Naive B cell (primary cell): ENCODE measurements at places on chromosomes 11 and 22. TPM values are rescaled to one million over a fixed set of nuclear protein-coding genes. Genes with fewer than 3 reads are reported as not detected.

MMP8 gene
- not detected for polyA plus RNA-seq

RHOD gene
- 2.6 TPM for polyA plus RNA-seq

C11orf71 gene
- polyA plus RNA-seq: 16.1 TPM

BTG4 gene
- not detected for polyA plus RNA-seq

IL18BP gene
- polyA plus RNA-seq: 9.8 TPM

UBE2L6 gene
- polyA plus RNA-seq: 310 TPM

CTNND1 gene
- polyA plus RNA-seq: 8.6 TPM

SLC17A6 gene
- polyA plus RNA-seq: not detected

GRCh38 chr11:111409915-111410314 lies 30.8 kb upstream of the POU2AF1 start:
- H3K4me1 ChIP-seq: peaks cover 81% of the 10 kb centered on the region
- no peaks in the 10 kb centered on the region for H3K36me3 ChIP-seq
- no peaks in the 10 kb centered on the region for H3K27me3 ChIP-seq
- DNase-seq: peak; percentile 58

- H3K27ac ChIP-seq: peak overlapping the region; percentile 59
- no peak overlapping the region for H3K4me3 ChIP-seq
- no peak for DNase-seq
- H3K36me3 ChIP-seq: no peaks in the 10 kb centered on the region
Measured at GRCh38 chr22:22048981-22049531, 66.5 kb upstream of the TOP3B start.

- no peak overlapping the region for H3K27ac ChIP-seq
- no peaks in the 10 kb centered on the region for H3K27me3 ChIP-seq
- no peaks in the 10 kb centered on the region for H3K36me3 ChIP-seq
- peak overlapping the region; percentile 68 for H3K4me3 ChIP-seq
Measured at GRCh38 chr11:83723999-83724398, 437.8 kb upstream of the CCDC90B start.

GRCh38 chr11:114924042-114924441 lies 245.7 kb downstream of the NXPE2 start:
- no peak for DNase-seq
- no peaks in the 10 kb centered on the region for H3K27me3 ChIP-seq
- H3K36me3 ChIP-seq: no peaks in the 10 kb centered on the region

DNA sequence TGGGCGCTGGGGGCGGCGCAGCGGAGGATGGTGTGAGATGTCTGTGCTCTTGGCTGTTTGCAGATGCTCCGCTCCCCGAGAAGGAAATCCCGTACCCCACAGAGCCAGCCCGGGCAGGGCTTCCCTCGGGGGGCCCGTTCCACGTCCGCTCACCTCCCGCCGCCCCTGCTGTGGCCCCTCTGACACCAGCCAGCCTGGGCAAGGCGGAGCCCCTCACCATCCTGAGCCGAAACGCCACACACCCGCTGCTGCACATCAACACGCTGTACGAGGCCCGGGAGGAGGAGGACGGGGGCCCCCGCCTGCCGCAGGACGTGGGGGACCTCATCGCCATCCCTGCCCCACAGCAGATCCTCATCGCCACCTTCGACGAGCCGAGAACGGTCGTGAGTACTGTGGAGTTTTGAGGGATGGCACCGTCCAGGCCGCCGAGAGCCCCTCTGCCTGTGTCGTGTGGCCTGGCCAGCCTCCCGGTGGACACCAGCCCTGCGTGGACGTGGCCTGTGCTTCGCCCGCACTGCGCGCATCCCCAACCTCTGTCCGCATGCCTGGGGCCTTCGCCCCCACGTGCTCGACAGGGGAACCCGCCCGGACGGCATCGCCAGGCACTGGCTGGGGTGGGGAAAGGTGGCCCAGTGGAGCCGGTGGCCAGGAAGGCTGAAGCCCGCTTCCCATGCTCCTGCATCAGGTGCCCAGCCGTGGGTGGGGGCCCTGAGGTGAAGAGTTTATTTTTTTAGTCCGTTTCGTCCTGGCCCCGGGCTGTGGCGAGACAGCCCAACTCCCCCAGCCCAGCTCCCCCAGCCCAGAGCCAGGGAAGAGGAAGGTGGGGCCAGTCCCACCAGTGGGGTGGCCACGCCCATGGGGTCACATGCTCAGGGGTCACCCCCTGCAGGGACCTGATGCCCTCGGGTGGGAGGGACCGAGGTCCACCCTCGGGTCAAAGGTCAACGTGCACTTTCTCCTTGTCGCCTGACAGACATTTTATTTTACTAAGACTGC lies 6.5 kb upstream of the TRABD start:
- peaks cover 19% of the 10 kb centered on the region for H3K27me3 ChIP-seq
- DNase-seq: no peak
- H3K4me3 ChIP-seq: no peak overlapping the region
- no peak overlapping the region for H3K27ac ChIP-seq

DNA sequence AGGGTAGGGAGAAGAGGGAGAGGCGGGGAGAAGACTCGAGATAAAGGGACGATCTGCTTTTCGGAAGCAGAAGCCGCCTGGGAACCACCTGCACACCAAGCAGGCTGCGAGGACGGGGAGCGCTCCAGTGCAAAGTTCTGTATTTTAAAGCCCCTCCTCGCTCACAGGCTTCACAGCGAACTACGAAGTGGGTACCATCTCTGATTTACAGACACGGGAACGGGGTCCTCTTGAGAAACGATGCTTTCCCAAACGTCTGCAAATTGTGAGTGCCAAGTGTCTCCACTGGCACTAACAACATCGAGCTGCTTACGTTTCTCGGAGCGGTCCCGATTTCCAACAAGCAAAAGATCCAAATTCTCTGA lies 700 bp upstream of the STX3 start:
- peak overlapping the region; percentile 98 for H3K4me3 ChIP-seq
- H3K4me1 ChIP-seq: peaks cover 35% of the 10 kb centered on the region
- DNase-seq: peak; percentile 52
- no peaks in the 10 kb centered on the region for H3K36me3 ChIP-seq
- peaks cover 1% of the 10 kb centered on the region for H3K27me3 ChIP-seq

DNA sequence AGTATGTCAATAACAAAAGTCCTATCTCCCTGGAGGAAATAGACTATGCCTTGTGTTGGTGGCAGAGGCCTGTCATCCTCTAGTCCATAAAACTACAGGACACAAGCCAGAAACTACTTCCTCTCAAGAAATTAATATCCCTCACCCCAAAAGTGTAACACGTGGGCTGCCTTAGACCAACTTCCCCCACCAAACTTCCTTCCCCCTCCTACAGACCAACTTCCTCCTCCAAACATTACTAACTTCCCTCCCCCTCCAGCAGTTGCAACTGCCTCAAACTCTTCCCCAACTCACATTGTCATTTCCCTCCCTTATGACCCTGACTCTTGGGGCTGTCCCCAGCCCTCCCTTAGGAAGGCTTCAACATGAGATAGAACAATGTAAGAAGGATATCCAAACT lies 6.3 kb downstream of the OR52K2 start:
- H3K27ac ChIP-seq: peak overlapping the region; percentile 41
- H3K27me3 ChIP-seq: peaks cover 23% of the 10 kb centered on the region
- H3K36me3 ChIP-seq: peaks cover 6% of the 10 kb centered on the region
- peaks cover 4% of the 10 kb centered on the region for H3K4me1 ChIP-seq

DNA sequence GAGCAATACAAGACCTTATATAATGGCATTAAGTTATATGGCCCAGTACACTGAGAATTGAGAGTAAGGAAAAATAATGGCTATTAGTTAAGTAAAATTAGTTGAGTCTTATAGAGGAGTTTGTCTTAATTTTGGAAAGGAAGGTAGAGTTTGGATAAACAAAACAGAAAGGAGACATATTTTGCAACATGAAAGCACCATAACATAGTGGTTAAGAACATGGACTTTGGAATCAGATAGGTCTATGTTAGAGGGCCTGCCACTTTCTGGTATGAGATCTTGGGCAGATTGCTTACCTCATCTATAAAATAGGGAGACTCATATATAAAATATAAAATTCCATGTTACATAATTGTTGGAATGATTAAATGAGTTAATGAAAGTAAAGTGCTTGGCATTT lies 68.9 kb downstream of the CSTPP1 start:
- no peaks in the 10 kb centered on the region for H3K36me3 ChIP-seq
- H3K27ac ChIP-seq: no peak overlapping the region
- H3K4me1 ChIP-seq: peaks cover 34% of the 10 kb centered on the region
- no peak for DNase-seq
- H3K27me3 ChIP-seq: no peaks in the 10 kb centered on the region

- no peak for DNase-seq
- H3K4me1 ChIP-seq: peaks cover 25% of the 10 kb centered on the region
- H3K4me3 ChIP-seq: peak overlapping the region; percentile 78
- peak overlapping the region; percentile 75 for H3K27ac ChIP-seq
- peaks cover 17% of the 10 kb centered on the region for H3K27me3 ChIP-seq
Measured at GRCh38 chr11:60924906-60925853, 920 bp downstream of the TMEM132A start.

DNA sequence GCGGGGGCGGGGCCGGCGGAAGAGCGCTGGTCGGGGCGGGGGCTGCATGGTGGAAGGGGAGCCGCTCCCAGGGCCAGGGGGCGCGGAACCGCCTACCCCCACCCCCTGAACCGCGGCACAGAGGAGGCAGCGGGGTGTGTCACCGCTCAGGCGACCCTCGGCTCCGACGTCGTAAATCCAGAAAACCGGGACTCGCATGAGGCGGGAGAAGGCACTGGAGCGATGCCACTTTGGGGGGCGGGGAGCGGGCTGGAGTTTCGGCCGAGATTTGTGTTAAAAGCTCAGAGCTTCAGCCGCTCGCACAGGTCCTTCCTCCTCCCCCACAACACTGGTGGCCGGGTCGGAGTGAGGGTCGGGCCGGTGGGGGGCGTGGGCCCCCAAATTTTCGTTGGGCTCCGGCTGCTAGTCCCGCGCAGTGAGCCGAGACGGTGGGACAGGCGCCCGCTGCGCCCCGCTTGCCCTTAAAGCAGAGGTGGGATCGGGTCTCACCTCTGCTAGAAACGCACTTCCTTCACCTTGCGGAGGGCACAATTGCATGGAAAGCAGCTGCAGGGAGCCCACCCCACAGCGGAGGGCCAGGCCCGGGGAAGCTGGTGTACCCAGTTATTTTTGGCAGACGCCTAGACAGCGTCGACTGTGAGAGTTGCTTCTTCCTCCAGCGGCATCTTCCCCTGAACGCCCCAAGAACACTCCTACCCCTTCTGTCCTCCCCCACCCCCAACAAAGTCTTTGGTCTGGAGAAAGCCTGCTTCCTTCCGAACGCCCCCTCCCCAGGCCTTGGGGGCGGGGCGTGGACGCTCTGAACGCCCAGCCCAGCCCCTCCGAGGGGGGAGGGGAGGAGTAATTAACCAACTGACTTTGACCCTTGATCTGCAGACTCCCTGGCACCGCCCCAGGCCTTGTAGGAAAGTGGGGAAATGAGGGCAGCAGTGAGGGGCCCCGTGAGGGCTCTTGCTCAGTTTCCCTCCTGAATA lies 1.1 kb downstream of the OVOL1 start:
- peak overlapping the region; percentile 90 for H3K4me3 ChIP-seq
- H3K27me3 ChIP-seq: peaks cover 21% of the 10 kb centered on the region
- no peak overlapping the region for H3K27ac ChIP-seq
- H3K36me3 ChIP-seq: no peaks in the 10 kb centered on the region

- H3K36me3 ChIP-seq: peaks cover 11% of the 10 kb centered on the region
- DNase-seq: no peak
- no peaks in the 10 kb centered on the region for H3K27me3 ChIP-seq
Measured at GRCh38 chr11:48170241-48171233, 46.1 kb upstream of the OR4B1 start.

GRCh38 chr11:639332-639955 lies 2.4 kb downstream of the DRD4 start:
- H3K36me3 ChIP-seq: no peaks in the 10 kb centered on the region
- H3K4me1 ChIP-seq: peaks cover 18% of the 10 kb centered on the region

DNA sequence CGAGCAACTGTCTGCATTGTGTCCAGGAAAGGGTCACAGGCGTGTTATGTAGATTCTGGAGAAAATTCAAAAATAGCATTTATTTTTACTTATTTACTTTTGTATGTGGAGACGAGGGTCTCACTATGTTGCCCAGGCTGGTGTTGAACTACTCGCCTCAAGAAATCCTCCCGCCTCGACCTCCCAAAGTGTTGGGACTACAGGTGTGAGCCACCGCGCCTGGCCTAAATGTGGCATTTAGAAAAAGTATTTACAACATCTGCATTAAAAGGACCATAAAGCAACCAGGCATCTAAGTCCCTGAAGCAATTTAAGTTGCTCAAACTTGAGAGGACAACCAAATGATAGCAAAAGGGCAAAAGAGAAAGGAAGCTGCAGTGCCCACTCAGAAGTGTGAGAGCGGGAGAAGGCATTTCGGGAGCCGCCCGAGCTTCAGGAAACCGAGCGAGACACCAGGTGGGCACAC lies 595 bp downstream of the TRIM66 start:
- H3K27ac ChIP-seq: peak overlapping the region; percentile 98
- peaks cover 30% of the 10 kb centered on the region for H3K36me3 ChIP-seq
- no peak for DNase-seq
- H3K4me3 ChIP-seq: peak overlapping the region; percentile 95
- H3K27me3 ChIP-seq: no peaks in the 10 kb centered on the region
- H3K4me1 ChIP-seq: peaks cover 33% of the 10 kb centered on the region

DNA sequence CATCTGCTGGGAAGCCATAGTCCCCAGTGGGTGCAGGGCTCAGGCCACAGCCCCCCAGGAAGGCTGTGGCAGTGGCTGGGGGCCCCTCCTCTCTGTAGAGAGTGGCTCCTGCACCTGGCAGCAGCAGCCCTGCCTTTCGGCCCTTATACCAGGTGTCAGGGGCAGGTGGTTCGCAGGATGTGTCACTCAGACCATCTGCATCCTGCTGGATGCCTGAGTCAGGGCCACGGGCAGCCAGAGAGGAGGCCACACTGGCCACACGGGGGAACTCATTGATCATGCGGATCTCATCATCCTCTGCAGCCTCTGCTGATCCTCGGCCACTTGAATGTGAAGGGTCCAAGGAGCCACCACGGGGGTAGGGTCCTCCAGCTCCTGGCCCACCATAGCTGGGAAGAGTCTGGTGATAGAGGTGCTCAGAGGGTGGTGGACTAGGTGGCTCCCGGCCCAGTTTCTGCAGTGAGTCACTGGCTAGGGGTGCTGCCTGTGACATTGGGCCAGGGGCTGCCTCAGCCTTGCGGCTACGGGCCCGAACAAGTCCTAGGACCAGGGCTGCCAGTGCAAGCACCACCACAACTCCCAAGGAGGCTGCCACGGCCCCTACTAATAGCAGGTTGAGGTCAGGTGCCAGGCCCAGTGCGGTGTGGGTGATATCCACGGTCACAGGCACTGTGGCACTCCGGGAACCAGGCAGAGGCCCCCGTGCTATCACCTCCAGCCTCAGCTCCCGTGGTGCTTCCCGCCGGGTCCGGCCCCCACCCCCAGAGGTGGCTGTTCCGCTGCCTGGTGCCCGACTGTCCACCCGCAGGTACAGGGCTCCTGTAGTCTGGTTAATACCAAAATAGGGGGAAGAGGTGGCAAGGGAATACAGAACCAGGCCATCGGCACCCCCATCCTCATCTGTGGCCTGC lies 3.3 kb upstream of the TPP1 start:
- no peaks in the 10 kb centered on the region for H3K36me3 ChIP-seq
- H3K4me3 ChIP-seq: no peak overlapping the region
- no peak overlapping the region for H3K27ac ChIP-seq

GRCh38 chr11:129701706-129702105 lies 113.9 kb upstream of the TMEM45B start:
- no peak overlapping the region for H3K27ac ChIP-seq
- H3K4me3 ChIP-seq: no peak overlapping the region
- H3K4me1 ChIP-seq: no peaks in the 10 kb centered on the region
- H3K27me3 ChIP-seq: peaks cover 36% of the 10 kb centered on the region
- H3K36me3 ChIP-seq: no peaks in the 10 kb centered on the region
- no peak for DNase-seq

- no peak overlapping the region for H3K4me3 ChIP-seq
- peaks cover 36% of the 10 kb centered on the region for H3K27me3 ChIP-seq
- no peaks in the 10 kb centered on the region for H3K36me3 ChIP-seq
- DNase-seq: no peak
- no peak overlapping the region for H3K27ac ChIP-seq
Measured at GRCh38 chr11:128040603-128041002, 546.8 kb downstream of the ETS1 start.

GRCh38 chr11:17607083-17607429 lies 60.0 kb downstream of the OTOG start:
- H3K36me3 ChIP-seq: no peaks in the 10 kb centered on the region
- H3K27me3 ChIP-seq: peaks cover 9% of the 10 kb centered on the region
- H3K4me3 ChIP-seq: no peak overlapping the region
- no peak overlapping the region for H3K27ac ChIP-seq
